Central memory CD8-positive, alpha-beta T cell (primary cell): ENCODE measurements at places on chromosomes 11 and 22.

DNA sequence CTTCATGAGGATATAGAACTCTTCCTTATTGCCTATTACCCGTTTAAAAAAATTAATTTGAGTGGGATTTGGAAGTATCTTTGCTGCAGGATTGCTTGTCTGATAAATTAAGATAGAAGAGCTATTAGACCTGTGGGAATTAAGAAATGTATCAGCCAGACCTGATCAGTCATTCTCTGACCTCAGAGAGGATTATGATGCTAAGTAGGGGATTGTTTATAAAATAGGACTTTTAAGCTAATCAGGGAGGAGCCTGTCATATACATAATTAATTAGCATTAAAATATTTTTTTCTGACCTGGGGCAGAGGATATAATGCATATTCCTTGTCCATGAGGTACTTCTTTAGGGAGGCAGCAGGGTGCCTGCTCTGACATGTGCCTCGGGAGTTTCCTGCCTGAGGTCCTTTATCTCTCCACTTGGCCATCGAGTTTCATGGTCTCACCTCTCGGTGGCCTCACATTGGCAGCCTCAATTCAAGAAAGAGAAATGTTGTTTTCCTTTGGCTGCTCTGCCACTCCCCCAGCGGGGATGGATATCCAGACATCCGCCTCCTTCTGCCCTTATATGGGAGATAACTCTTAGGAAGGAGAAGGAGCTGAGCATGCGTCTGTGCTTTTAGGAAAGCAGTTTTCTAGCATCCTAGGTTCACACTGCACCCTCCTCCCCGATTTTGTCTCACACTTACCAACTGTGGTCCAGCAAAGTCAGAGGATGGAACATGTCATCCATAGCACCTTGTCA, 41.1 kb downstream of the DIXDC1 start:
- no peak for DNase-seq

- DNase-seq, result no peak
Measured at GRCh38 chr11:118157186-118157895, 4.7 kb upstream of the SCN4B start.

DNA sequence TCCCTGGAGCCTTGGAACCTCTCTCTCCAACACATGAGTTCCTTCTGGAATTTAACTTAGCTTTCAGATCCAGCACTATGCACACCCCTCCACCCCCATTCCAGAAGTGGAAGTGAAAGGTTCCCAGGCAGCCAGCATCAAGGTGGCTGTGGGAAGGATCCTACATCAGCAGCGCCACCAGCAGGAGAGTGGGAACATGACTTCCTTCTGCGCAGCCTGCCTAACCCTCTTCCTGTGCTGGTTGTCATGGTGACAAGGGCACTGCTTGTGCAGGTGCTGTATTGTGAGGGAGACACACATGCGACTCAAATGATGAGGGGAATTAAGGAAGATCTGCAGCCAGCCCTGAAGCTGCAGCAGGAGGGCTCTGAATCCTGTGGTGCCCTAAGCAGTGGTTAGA, 904.5 kb upstream of the API5 start:
- DNase-seq, result no peak

GRCh38 chr22:40310081-40310767, 36.1 kb upstream of the ADSL start:
- no peak for DNase-seq
